ENCODE measurements at places on chromosomes 5 and 9.

DNA sequence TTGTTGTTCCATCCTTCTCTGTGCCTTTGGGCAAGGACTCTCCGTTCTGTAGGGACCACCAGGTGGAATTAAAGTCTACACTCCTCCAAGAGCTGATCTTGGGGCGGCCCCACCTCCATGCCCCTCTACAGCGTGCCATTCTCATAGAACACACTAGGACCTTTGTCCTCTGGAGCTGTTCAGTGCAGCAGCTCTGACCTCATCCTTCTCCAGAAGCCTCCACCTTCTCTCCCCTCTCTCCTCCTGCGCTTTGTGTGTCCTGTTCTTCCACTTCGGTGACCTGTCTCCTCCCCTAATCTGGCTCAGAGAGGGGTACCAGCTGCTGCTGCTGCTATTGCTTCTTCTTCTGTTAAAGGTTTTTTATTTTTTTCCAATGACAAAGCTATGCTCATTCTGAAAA lies 1.8 kb upstream of the MACROH2A1 start:
- DNase-seq = no peak

DNA sequence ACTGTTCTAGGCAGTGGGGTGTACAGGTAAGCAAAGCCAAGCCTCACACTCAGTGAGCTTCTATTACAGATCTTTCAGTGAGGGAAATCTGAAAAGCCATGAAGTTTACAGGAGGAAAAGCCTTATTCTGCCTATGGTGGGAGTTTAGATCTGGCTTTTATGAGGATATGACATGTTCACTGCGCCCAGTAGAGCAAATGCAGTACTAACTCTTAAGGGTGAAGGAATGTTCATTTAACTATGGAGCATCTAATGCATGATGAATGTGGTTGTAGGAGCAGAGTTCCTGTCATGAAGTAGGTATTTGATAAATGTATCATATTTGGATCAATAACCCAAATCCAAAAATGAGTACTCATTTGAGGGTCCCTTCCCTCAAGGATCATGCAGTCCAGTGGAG lies 230.2 kb upstream of the PAPPA start:
- DNase-seq = no peak

GRCh38 chr5:153592081-153592480 lies 101.6 kb downstream of the GRIA1 start:
- no peak for DNase-seq

GRCh38 chr9:84874022-84874421 lies 204.5 kb downstream of the NTRK2 start:
- DNase-seq = no peak

- no peak for DNase-seq
Measured at GRCh38 chr5:12848709-12849108, 944.5 kb upstream of the CTNND2 start.

DNA sequence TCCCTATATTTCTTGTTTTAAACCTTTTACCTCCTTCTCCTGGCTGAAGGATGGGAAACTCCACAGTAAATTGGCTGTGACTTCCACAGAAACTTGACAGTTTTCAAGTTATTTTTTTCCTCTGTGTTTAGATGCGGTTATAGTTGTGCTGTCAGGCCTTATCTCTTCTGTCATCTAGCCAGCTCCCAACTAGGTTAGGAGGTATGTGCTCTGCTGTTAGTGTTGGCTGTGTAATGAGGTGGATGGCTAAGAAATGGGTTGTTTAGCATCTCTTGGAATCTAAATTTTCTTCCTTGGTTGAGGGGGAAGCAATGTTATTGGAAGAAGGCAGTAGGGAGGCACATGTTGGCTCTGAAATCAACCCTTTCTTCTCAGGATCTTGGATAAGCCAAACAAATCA lies 149.9 kb upstream of the RUSC2 start:
- DNase-seq = no peak

DNA sequence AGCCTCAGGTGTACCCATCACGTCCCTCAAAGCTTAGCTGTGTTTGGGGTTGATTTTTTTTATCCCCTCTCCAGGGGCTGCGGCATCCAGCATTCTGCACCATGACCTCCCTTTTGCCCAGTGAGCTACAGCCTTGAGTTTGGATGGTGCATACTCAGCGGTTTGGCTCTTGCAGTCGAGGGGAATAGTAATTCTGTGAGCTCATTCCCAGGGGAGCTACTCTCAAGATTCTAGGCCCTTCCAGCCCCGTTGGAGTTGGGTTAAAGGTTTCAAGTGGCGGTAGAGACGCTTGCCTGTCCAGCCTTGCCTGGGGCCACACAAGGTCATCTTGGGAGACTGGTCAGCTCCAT lies 102.2 kb upstream of the SPRY4 start:
- no peak for DNase-seq

- DNase-seq = no peak
Measured at GRCh38 chr5:31993165-31993961, 180.8 kb downstream of the GOLPH3 start.

DNA sequence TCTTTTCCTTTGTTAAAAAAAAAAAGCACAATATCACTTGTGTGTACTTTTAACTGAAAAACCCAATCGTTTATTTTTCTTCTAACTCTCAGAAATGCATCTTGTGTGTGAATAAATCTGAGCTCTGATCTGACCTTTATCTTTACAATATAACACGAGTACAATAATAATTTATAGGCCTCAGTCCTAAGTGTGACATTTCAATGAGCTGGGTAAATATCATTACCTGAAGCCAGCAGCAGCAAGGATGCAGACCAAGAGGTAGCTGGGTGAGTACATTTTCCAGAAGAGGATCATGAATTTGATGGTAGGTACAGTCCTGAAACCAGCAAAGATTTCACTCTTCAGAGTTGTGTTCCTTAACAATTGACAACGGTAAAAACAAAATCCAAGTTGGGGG lies 264.0 kb upstream of the KIF2A start:
- DNase-seq = no peak

- DNase-seq = no peak
Measured at GRCh38 chr5:75620184-75620959, 9.1 kb downstream of the ANKDD1B start.
